ENCODE measurements at places on chromosomes 7 and 10. TPM values are rescaled to one million over a fixed set of nuclear protein-coding genes. Genes with fewer than 3 reads are reported as not detected.

MSMB gene
- total RNA-seq = 130 TPM

SEM1 gene
- 5.1 TPM for total RNA-seq

CCDC3 gene
- not detected for total RNA-seq

DNA sequence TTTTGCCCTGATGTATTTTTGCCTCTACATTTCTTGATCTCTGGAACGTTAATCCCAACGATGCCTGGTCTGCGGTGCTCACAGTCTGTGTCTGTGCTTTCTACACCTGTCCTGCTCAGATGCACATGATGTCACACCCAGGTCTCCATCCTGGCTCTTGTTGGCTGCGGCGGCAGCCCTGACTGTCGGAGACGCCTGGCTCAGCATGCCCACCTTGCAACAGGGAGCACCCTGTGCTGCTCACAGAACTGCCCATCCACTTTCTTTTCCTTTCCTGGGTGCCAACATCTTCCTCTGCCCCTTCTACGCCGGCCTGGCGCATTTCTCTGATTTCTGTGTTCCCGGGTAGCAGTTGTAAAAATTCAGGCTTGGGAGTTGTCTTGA, 106.2 kb downstream of the CUX1 start:
- peaks cover 29% of the 10 kb centered on the region for H3K4me1 ChIP-seq
- no peak overlapping the region for H3K4me3 ChIP-seq
- H3K27me3 ChIP-seq = no peaks in the 10 kb centered on the region
- DNase-seq = no peak

GRCh38 chr7:85023916-85024315, 162.9 kb downstream of the SEMA3D start:
- H3K4me3 ChIP-seq = no peak overlapping the region
- no peaks in the 10 kb centered on the region for H3K27me3 ChIP-seq
- no peaks in the 10 kb centered on the region for H3K36me3 ChIP-seq
- peaks cover 14% of the 10 kb centered on the region for H3K4me1 ChIP-seq
- no peak overlapping the region for H3K27ac ChIP-seq

DIP2C gene
- total RNA-seq = 19.3 TPM

- H3K4me3 ChIP-seq = no peak overlapping the region
- no peak for DNase-seq
- H3K27me3 ChIP-seq = no peaks in the 10 kb centered on the region
- peaks cover 85% of the 10 kb centered on the region for H3K4me1 ChIP-seq
Measured at GRCh38 chr7:104969183-104969582, 44.8 kb upstream of the KMT2E start.

- H3K36me3 ChIP-seq = no peaks in the 10 kb centered on the region
- H3K27ac ChIP-seq = peak overlapping the region; percentile 94
- H3K4me1 ChIP-seq = peaks cover 71% of the 10 kb centered on the region
- H3K27me3 ChIP-seq = peaks cover 10% of the 10 kb centered on the region
Measured at GRCh38 chr7:816751-817671, 15.3 kb upstream of the SUN1 start.

DNA sequence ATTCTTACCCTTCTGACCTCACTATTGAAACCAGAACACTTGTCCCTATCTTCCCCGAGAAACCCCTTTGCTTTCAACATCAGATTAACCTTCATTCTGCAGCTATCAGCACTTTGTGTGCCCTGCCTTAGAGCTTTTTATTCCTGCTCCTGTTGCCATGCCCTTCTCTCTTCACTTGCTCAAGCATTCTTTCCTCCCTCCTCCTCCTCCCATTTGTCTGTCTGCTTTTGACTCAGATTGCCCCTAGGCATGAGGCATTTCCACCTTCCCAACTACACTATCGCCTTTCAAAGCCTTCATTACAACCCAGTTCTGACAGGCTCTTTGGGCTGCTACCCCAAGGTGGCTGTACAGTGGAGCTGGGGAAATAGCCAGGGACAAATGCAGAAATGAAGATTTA, 143.3 kb downstream of the SLC25A13 start:
- H3K27ac ChIP-seq = no peak overlapping the region
- no peak for DNase-seq
- H3K4me3 ChIP-seq = no peak overlapping the region
- H3K27me3 ChIP-seq = no peaks in the 10 kb centered on the region

GRCh38 chr10:102985811-102986210, 67.7 kb downstream of the CNNM2 start:
- no peaks in the 10 kb centered on the region for H3K27me3 ChIP-seq
- H3K4me1 ChIP-seq = peaks cover 9% of the 10 kb centered on the region
- no peak for DNase-seq
